ENCODE measurements at places on chromosomes 13 and 19. TPM values are rescaled to one million over a fixed set of nuclear protein-coding genes. Genes with fewer than 3 reads are reported as not detected.
A peak's percentile ranks its signal among the peaks of the same experiment; 100 is the strongest.

CPB2 gene
- total RNA-seq = not detected

TSKS gene
- total RNA-seq = not detected

SIGLEC5 gene
- not detected for total RNA-seq

ALKBH7 gene
- total RNA-seq = 69.7 TPM

CLEC4G gene
- total RNA-seq = not detected

IL17D gene
- total RNA-seq = 0.46 TPM

PEG3 gene
- total RNA-seq = 2.6 TPM

MIA gene
- not detected for total RNA-seq

FFAR3 gene
- not detected for total RNA-seq

DNA sequence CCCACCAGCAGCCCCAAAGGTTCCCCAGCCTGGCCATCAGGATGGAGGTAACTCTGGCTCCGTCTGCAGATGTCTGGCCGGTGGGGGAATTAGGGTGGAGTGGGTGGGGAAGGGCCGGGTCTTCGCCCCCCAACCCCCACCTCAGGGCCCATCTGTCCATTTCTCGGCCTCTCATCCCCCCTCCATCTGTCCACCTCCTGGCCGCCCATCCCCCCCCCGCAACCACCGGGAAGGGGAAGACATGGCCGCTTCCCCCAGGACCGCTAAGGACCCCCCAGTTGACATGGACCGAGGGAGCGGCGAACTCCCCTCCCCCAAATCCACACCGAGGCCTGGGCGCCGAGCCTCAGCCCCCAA is 793 bp downstream of the LRFN1 start:
- no peak for DNase-seq

DNA sequence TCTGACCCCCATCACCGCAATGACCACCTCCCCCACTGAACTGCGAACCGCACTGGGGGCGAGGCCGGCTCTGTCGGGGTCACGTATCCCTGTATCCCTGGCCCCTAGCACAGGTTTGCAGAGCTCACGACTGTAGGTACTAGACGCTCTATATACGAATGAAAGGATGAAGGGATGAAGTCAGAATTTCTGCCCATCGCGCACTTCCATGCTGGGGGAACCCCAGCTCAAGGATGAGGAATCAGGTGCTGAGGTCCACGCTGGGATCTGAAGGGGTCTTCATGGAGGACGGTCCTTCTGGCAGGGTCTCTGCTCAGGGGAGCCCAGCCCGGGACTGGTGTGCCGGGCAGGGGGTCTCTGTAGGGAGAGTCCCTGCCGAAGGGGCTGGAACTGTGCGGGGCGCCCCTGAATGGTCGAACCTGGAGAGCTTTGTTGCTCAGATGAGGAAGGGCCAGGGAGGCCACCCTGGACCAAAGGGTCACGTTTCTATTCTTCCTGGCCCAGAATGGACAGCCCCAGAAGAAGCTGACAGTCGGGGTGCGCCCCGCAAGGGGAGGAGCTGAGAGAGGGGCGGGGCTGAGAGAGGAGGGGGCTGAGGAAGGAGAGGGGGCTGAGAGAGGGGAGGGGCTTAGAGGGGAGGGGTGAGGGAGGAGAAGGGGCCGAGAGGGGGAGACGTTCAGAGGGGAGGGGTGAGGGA is 37.9 kb upstream of the SEMA6B start:
- no peak for DNase-seq

- no peak for DNase-seq
Observed at GRCh38 chr19:48881741-48882657, 9.8 kb downstream of the PPP1R15A start.

DNA sequence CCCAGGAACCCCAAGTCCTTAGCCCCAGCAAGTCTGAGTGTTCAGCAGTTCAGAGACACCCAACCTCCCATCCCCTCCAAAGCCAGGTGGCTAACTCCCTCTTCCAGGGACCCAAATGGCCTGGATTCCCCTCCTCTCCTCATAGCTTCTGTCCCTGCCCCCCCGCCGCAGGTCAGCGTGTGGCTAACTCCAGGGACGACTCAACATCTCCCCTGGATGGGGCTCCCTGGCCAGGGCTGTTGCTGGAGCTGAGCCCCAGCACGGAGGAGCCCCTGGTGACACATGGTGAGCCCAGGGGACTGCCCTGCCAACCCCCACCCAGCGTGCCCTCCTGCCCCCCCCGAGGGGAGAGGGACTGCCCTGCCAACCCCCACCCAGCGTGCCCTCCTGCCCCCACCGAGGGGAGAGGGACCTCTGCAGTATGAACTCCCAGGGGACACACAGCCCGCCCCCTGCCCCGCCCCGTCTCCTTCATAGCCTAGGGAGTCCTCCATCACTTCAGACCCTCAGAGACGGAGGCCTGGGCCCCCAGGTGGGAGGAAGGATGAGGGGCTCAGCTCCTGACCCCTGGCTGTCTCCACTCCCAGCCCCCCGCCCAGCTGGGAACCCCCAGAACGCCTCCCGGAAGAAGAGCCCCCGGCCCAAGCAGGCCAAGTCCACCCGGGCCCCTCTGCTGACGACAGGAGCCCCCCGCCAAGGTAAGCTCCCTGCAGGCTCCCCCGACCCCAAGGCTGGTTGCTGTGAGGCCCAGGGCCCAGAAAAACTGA is 1.7 kb downstream of the SSC5D start:
- DNase-seq = no peak

DNA sequence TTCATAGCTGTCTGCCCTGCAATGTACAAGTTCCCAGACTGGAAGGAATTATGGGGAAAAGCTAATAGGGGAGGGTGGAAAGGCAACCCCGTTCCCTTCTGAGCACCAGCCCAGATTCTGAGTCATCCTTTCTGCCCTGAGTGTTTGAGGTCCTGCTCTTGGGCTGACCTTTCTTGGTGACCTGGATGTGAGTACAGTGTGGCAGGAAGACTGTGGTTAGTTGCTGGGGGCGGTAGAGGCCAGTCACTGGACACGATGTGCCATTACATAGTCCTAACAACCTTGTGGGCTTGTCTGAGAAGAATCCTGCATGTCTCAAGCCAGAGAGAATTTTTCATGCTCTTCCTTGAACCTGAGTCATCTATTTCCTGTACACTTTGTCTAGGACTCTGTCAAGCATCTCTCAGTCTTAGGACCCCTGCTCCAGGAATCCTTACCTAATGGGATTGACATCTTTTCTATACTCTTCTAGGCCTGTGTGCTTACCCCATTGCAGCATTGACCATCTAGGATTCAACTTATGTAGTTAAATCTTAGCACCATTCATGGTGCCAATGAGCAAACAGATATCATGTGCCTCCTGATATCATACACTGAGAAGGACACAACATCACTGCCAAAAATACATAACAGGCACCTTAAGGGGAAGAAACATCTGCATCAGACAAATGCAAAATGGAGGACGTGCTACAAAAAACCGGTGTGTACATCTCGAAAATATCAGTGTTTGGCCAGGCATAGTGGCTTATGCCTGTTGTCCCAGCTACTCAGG is 8.1 kb upstream of the ANGPTL4 start:
- peak; percentile 96 for DNase-seq

DNA sequence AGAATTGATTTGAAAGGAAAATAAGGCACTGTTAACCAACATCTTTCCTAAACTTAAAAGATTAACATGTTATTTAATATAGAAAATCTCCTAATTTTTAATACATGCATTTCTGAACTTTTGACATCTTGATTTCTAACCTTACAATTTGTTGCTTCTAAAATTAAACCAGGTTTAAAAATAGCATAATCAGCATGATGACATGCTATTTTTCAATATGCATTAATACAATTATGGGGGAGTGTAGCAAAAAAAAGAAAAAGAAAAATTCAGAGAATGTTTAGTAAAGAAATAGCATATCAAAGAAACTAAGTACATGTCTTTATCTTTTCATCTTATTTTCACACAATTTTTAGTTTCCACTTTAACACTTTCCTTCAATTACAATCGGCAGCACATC is 98.7 kb downstream of the PCDH9 start:
- no peak for DNase-seq

- no peak for DNase-seq
Observed at GRCh38 chr13:113656003-113656588, 1.9 kb downstream of the ATP4B start.

- no peak for DNase-seq
Observed at GRCh38 chr19:51550848-51551672, 19.6 kb upstream of the SIGLEC6 start.

DNA sequence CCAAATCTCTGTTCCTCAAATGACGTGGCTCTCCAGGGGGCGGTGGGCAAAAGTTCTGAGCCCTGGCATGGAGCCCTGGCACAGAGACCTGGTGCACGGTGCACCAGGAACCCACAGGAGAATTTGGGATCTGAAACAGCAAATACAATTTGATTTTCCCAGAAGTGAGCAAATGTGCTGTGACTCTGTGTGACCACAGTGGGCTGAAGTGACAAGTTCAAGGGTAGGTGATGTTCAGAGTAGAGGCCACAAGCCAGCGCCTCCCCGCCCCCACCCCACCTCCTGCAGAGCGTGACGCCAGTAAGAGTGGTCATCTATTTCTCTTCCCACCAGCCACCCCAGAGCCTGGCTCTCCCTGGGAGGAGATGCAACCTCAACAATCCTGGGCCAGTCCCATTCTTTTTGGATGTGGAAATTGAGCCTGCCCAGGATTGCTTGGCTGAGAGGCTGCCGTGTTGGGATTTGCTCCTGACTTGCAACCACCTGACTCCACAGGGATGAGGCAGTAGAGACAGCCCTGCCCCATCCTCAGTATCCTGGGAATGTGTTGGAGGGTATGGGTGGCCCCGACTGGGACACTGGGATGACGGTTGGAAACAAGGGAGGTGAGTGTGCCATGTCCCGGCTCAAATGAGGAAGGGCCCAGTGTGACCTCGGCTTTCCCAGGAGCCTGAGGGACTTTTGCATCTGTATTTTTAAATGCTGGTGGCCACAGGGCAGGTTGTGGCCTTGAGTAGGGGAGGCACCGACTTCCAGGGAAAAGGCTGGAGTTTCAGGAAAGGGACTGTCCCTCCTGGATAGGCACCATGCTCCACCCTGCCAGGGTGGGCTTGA is 11.1 kb upstream of the BCL3 start:
- no peak for DNase-seq
